GM10248 (cell line): ENCODE measurements at places on chromosomes 11 and 22.

- DNase-seq = no peak
These were observed 58.4 kb downstream of the THAP12 start for GRCh38 chr11:76322540-76322939.

DNA sequence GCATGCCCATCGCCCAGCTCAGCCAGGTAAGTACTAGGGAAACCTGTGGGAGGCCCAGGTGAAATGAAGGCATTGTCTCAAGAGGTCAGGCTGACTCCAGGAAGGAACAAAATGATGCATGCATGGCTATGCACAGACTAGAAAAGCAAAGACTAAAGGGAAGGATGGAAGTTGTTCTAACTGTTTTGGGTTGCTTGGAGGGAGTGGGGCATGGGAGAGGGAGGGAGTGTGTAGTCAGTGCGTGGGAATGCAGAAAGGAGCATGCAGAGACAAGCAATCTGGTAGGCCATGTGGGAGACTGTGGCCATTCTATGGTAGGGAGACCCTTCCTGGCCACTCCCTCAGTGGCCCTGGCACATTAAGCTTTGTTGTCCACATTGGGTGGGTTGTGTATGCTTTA lies 2.9 kb downstream of the MICAL3 start:
- no peak for DNase-seq

GRCh38 chr11:9250139-9250582 lies 15.0 kb downstream of the DENND5A start:
- peak; percentile 65 for DNase-seq

GRCh38 chr11:102761646-102762238 lies 18.7 kb downstream of the MMP10 start:
- DNase-seq = no peak

- DNase-seq = no peak
These were observed 14.7 kb downstream of the ABTB2 start for GRCh38 chr11:34343153-34343552.

DNA sequence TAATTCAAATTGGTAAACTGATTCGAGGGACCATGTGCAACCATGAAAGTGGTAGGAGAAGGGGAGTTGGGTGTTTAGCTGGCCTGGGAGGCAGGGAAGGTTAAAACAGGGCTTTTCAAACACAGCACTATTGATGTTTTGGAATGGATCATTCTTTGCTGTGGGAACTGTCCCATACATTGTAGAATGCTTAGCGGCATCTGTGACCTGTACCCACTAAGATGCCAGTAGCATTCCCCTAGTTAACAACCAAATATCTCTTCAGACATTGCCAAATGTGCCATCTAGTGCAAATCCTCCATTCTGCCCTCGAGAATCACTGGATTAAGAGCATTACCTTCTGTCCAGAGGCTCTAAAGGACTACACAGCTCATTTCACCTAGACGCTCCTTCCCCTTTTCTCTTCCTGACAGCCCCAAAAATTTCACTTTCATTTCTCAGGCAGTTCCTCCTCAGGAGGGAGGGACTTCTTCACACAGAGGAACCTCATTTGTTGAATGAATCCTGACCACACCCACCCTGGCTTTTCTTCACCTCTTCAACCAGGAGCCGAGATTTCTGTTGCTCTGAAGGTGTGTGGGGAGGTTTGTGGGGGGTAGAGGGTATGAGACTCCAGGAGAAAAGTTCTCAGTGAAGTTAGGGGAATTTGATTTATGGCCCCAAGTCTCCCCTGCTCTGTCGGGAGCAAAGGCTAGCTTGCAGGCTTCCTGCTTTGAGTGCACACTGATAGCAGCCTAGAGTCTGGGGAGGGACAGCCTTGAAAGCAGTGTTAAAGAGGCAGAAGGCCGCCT lies at the start of gene TRIM34:
TRIM34 (plus strand) TSS at position 513 of the 791 bp plus-strand sequence. CDS start 7,331 bp downstream, outside the sequence.
- DNase-seq = peak; percentile 88

- DNase-seq = no peak
These were observed 74.0 kb upstream of the TTC12 start for GRCh38 chr11:113240389-113240788.

GRCh38 chr11:10205928-10206327 lies 88.1 kb downstream of the SBF2 start:
- no peak for DNase-seq

DNA sequence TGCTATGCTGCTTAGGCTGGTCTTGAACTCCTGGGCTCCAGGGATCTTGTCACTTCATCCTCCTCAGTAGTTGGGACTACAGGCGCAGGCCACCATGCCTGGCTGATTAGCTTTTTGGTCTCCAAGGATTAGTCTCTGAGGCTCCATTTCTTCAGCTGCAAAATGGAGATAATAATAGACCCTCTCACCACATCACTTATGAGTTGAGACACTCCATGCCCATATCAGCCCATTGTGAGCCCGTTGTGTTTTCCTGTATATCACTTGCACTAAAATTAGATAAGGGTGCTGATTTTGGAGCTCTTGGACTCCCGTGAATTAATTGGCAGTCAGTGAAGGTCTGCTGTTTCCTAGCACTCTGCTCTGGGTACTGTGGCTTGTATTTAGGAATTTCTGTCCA lies 36.0 kb downstream of the DEPDC5 start:
- no peak for DNase-seq

- DNase-seq = no peak
These were observed 1045.3 kb downstream of the BRD1 start for GRCh38 chr22:48782326-48782725.

- no peak for DNase-seq
These were observed 15.6 kb upstream of the MFNG start for GRCh38 chr22:37501610-37502341.

GRCh38 chr11:47714554-47715081 lies 551 bp downstream of the AGBL2 start:
- DNase-seq = peak; percentile 34

- DNase-seq = no peak
These were observed 31.1 kb upstream of the DDI1 start for GRCh38 chr11:104005234-104005855.

GRCh38 chr11:114399490-114400215 lies 658 bp downstream of the C11orf71 start:
- DNase-seq = no peak

DNA sequence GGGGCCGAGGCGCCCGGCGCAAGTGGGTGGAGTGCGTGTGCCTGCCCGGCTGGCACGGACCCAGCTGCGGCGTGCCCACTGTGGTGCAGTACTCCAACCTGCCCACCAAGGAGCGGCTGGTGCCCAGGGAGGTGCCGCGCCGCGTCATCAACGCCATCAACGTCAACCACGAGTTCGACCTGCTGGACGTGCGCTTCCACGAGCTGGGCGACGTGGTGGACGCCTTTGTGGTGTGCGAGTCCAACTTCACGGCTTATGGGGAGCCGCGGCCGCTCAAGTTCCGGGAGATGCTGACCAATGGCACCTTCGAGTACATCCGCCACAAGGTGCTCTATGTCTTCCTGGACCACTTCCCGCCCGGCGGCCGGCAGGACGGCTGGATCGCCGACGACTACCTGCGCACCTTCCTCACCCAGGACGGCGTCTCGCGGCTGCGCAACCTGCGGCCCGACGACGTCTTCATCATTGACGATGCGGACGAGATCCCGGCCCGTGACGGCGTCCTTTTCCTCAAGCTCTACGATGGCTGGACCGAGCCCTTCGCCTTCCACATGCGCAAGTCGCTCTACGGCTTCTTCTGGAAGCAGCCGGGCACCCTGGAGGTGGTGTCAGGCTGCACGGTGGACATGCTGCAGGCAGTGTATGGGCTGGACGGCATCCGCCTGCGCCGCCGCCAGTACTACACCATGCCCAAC lies 14.1 kb upstream of the MIEF1 start:
- DNase-seq = no peak

DNA sequence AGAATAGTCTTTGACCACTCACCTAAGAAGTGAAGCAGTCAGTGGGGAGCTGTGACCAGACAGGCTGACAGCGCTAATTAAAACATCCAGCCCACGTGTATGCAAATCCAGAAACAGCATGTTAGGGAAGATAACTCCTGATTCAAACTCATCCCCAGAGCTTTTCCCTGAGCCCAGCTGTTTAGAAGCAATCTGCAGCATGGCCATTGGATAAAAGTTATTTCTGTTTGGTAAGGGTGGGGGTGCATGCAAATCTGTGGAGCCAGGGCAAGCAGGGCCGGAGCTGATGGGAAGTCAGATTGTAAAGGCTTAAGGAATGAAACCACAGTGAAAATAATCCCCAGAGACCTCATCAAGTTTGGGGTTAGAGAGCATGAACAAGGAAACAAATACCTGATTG lies 247.9 kb upstream of the KIRREL3 start:
- DNase-seq = no peak

GRCh38 chr22:46941968-46942798 lies 179.7 kb downstream of the TBC1D22A start:
- DNase-seq = no peak

- no peak for DNase-seq
These were observed 66.9 kb downstream of the SPON1 start for GRCh38 chr11:14029440-14029839.

- DNase-seq = peak; percentile 7
These were observed 159.2 kb downstream of the MSANTD4 start for GRCh38 chr11:105862736-105863367.

DNA sequence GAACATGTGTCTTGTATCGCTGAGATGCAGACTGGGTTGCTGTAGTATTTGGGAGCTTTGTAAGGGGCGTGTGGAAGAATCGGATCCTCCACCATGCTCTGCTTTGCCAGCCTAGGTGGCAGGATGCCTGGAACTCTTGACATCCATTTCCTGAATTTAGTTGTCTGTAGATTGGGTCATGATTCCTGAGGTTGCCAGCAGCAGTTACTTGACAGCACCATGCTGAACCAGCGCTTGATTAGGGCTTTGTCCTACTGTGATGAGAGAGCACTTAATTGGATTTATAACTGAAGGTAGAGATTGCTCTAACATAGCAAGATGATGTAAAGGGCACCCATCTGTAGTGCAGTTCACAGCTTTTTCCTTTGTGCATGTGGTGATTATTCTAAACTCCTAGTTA lies 75.6 kb upstream of the HORMAD2 start:
- DNase-seq = no peak

DNA sequence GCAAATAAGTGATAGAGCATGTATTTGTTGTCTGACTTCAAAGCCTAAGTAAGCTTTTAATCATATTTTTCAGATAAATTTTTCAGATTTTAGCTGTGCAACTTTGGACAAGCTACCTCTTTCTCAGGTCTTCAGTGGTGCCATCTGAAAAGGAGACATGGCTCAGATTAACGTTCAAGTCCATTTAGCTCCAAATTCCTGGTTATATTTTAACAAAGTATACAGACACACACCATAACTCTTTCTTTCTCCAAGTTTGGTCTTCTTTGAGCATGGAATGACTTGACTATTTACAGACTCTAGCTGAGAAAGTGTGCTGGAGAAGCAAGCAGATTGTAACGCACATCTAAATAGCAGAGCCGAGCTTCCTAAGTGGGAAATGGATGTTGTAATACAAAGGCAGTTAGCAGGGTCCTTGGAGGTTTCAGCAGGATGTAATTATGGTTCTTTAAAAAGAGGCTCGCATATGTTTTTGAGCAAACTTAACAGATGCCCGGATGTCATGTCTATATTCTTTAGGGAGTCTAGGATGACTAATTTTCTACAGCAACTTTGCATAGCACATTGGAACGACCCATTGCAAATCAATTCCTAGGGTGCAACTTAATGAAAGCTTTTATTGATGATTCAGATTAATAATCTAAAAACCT lies 128.1 kb upstream of the E2F8 start:
- no peak for DNase-seq

GRCh38 chr11:93988912-93989311 lies 32.2 kb upstream of the HEPHL1 start:
- DNase-seq = no peak

DNA sequence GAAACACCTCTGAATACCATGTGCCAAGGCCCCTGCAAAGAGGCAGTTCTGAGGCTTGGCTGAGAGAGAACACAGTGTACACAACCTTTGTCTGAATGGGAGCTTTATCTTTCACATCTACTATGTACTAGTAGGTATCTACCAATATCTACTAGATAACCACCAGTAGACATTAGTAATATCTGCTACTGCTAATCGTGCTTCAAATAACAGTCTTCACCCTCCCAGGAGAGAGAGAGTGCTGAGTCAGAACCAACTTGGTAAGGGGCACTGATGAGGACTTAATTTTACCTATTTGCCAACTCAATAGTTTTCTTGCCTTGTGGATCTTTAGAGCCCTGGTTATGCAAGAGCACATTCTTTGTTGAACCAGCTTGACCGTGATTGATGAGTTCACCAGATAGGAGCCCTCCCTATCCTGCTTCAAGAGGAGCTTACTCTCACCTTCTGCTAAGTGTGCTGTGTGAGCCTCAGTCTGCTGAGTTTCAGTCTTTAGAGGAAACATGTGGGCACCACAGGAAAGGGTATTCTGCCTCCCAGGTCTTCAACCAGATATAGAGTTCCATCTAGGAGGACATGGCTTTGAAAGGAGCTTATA lies 967.5 kb downstream of the NTM start:
- no peak for DNase-seq

- DNase-seq = no peak
These were observed 249.0 kb upstream of the CNTN5 start for GRCh38 chr11:98771791-98772190.

DNA sequence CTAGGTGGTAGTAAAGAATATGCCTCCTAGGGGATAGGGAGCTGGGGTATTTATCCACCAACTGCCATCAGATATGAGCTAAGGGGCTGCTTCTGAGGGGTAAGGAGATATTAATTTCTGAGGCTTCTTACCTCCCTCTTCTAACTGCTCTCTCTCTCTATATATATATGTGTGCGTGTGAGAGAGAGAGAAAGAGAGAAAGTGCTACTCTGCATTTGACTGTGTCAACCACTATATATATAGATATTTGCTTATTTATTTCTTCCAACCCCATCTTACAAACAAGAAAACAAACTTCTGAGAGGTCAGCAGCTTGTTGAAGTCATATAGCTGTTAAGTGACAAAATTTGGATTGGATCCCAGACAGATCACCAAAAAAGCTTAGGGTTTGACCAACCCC lies 5.9 kb upstream of the HEPACAM start:
- no peak for DNase-seq

GRCh38 chr11:17574141-17575091 lies 27.4 kb downstream of the OTOG start:
- DNase-seq = no peak

DNA sequence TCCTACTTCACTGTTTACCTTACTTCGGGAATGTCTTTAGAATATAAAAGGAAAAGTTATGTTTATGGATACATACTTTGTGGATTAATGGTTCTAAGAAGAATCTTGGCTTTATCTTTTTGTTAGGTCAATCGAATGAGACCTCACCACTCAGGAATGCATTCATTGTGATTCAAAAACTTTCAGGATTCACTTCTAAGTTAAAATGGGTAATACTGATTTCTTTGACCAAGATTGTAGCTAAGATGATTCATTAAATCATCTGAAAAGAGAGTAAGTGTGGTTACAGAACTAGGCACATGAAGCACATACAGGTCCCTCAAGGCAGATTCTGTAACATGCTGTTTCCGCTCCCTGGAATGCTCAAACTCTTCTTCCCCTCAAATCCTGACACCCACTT lies 716.4 kb downstream of the KCNA4 start:
- no peak for DNase-seq

DNA sequence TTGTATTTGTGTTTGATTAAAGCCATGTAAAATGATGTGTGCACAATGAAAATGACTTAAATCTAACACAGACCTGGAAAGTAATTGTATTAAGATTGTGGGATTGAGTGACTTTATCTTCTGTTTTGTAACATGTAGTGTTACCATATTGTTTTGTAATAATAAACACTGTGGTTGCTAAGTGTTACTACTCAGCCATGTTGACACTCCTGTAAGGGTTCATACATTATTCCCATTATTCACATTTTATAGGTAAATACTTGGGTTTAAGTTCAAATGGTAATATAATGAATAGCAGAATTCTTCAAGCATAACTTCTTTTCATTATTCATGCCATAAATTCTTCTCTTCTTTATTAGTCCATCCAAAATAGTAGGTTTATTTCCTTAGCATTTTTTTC lies 69.0 kb downstream of the ZC3H12C start:
- no peak for DNase-seq
